ENCODE measurements at places on chromosomes 16 and 17.

- DNase-seq, result no peak
These were observed 17.3 kb downstream of the COG1 start for GRCh38 chr17:73210002-73210678.

- no peak for DNase-seq
These were observed 33.9 kb upstream of the GCSH start for GRCh38 chr16:81130126-81130525.

DNA sequence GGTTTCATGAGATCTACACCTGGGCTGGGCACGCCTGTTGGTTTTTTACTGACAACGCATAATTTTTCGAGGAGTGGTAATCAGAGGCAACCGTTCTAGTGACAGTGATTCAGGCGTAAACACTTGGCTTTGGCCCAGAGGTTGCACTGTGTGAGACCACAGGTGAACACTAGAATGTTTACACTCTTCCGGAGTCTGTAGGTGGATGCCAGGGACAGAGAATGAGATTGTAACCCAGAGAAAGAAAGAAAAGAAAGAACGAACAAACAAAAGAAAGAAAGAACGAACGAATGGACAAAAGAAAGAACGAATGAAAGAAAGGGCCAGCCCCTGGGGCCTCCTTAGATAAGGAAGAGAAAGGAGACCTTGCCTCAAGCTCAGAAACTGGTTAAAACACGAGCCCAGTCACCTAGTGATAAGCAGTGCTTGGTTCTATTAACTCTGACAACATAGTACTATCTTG lies 113.2 kb downstream of the PRKCB start:
- peak; percentile 37 for DNase-seq

GRCh38 chr16:86821895-86822294 lies 243.5 kb downstream of the FOXL1 start:
- DNase-seq, result no peak

- no peak for DNase-seq
These were observed 191.9 kb downstream of the SLC39A11 start for GRCh38 chr17:72900654-72900971.

GRCh38 chr16:89084814-89085612 lies 8.6 kb upstream of the ACSF3 start:
- DNase-seq, result no peak

DNA sequence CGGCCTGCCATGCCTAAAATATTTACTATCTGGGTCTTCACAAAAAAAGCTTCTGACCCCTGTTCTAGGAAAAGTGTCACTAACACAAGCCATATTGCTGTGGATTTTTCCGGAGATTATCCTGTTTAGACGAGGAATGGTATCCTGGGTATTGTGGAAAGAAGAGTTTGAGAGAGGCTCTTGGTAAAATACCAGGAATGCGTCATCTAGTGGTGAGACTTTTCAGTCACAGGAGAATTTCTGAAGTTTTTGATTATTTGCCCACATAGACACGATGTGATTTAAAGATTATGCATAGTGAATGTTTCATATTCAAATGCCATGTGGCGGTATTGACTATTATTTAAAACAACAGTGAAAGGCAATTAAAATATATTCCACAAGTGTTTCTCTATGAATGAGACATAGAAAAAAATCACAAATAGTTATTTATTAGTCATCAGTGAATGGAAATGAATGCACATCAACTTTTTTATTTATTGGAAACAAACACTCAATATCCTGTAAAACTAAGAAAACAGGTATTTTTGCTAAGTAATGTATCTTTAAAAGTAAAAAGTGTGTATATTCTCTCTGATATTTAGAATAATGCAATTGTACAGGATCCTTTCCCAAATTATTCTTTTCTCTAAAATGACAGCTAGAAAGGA lies 7.8 kb downstream of the KRT28 start:
- no peak for DNase-seq

DNA sequence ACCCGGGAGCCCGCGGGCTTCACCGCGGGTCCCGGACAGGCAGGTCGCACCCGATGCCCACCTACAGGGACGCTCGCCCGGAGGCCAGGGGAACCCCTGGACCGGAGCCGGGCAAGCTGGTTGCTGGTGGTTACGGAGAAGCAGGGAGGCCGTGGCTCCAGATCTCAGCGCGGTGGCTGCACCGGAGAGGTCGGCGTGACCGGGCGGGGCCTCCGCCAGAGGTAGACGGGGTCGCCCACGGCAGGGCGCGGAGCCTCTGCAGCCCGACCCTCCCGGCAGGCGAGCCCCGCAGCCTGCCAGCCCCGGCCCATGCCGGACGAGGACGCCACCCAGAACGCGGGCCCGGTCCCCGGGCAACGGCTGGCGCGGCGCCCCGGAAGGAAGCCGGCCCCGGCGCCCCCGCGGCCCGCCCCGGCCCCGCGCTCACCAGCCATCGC lies 341 bp downstream of the PCYT2 start:
- no peak for DNase-seq

GRCh38 chr16:66740533-66740932 lies 10.9 kb downstream of the DYNC1LI2 start:
- no peak for DNase-seq

DNA sequence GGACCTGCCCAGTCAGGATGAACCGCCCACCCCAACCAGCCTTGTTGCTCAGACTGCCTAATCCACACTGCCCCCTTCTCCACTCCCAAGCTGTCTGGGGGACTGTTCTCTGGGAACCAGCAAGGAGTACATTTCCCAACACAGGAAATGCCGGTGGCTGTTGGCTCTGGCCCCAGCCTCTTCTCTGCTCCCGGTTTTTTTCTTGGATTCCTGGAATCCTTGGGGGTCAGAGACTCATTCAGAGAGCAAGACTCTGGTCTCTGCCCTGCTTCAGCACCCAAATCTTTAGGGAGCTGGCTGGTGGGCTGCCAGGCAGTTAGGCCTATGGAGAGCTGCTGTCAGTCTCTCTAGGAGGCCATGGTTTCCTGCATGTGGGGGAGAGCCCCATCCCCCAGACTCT lies 10.8 kb upstream of the MTMR4 start:
- no peak for DNase-seq

GRCh38 chr16:5030251-5030870 lies 3.4 kb downstream of the NAGPA start:
- no peak for DNase-seq

GRCh38 chr17:21467739-21468490 lies 91.8 kb downstream of the KCNJ12 start:
- no peak for DNase-seq

- no peak for DNase-seq
These were observed 70.8 kb downstream of the ZFHX3 start for GRCh38 chr16:72977127-72977526.

DNA sequence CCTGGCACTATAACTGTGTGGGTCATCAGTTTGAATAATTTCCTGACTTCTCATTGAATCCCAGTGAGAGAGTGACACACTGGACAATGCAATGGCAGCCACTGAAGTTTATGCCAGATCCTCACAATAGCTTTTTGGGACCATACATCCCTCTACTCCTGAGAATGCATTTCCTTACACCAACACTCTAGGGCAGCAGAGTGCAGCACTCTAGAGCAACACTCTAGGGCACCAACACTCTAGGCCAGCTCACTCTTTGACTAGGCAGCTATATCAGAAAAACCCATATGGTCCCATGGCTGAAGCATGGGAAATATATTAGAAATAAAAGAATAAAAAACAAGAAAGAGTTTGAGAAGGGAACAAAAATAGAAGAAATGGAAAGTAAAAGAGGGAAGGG lies 309.2 kb downstream of the MAP2K6 start:
- no peak for DNase-seq

DNA sequence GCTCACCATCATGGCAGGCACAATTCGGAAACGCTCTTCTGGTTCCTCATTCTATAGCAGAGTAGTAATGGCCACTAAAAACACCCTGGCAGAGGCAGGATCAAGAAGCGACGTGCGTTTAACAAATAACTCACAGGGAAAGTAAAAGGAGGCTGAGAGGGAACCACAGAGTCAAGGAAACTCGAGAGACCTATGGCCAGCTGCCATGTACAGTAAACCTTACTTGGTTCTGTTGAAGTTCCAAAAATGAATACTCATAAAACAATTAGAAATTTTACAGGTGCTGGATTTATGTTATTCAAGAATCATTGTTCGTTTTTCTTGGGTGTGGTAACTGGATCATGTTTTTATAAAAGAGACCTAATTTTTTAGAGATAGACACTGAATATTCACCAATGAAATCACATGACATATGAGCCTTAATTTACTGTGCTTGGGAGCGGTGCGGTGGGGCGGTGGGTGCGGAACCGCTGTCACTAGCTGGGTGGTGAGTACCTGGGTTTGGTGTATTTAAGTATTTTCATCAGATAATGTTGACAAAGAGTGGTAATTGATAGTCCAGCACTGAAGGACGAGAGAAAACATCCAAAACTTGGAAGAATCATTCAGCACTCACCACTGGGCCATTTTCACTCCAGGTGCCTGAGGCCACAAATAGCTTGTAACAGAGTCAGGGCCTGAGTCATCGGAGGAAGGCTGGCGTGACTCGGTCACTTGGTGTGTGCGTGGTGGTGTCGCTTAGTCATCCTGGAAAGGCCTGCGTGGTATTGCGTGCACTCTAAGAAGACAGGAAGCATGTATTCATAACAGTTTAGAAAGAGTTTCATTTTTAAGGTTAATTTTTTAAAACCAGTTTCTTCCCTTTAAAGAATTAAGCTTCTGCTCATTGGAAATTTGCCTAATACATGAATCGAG lies 135.4 kb upstream of the CHMP6 start:
- DNase-seq, result peak; percentile 72

GRCh38 chr17:43314611-43315011 lies 80.8 kb upstream of the RNU2-1 start:
- DNase-seq, result no peak

DNA sequence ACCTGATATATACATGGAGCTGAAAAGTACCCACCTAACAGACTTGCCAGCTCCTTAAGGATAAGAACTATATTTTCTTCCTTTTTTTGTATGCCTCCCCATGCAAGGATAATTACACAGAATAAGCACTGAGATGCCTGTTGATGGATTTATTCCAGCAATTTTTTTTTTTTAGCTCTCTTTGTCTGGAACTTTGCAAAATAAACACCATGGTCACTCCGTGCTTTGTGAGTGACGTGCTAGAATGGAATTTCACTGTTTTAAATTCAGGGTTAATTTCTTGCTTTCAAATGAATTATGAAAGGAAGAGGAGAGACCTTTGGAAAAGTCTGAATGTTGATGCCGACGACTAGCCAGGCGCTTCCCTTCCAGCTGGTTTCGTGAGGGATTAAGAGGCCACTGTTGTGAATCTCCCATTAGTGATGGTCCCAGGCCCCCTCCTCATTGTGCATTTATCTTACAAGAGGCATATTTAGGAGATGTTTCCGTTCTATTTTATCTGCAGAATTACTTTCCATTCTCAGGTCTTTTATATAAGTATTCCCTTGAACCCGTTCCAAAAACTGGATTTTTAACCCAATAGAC lies 529.1 kb downstream of the WWOX start:
- DNase-seq, result no peak

DNA sequence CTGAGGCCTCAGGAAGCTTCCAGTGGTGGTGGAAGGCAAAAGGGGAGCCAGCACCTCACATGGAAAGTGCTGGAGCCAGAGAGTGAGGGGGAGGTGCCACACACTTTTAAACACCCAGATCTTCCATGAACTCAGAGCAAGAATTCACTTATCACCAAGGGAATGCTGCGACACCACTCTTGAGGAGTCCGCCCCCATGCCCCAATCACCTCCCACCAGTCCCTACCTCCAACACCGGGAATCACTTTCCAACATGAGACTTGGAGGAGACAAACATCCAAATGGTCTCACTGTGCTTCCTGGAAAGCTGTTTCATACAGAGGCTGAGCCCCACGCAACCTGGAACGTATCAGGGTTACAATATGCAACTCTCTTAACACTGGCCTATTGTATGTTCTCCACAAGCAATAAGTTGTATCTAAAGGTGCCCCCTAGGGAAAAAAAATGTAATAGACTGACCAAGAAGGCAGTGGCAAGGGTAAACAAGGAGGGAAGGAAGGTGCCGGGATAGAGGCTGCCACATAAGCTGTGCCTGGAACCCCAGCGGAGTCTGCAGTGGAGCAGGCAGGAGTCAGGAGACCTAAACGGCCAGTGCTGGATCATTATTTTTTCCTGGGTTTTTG lies 106.7 kb upstream of the FOXF1 start:
- DNase-seq, result no peak

DNA sequence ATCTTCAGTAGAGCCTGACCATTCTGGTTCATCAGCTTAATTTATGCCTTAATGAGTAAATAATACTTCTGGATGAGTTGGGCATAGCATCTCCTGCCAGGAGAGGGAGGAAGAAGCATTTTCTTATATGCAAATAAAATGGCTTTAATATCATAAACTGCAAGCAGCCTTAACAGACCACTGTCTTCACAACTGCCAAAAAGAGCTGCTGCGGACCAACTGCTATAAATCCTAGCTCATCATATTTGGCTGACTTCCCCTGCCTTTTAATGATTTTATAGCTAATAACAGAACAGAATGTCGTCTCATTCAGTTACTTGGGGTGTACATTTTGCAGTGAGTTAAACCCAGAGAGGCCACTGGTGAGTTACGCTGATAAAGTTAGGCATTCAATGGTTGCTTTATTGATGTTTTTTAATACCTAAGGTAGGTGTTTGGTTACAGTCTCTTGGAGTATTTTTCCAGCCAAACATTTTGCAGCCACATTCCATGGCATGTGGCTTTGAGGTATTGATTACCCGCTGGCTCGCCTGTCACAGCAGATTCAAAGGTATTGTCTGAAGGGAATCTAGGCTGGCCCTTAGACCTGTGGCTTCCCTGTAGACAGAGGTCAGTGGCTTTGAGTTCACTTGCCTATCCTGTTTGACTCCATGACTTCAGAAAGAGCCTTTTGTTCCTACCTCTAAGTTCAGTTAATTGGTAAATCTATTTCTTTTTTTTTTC lies 16.4 kb downstream of the FAM20A start:
- no peak for DNase-seq

DNA sequence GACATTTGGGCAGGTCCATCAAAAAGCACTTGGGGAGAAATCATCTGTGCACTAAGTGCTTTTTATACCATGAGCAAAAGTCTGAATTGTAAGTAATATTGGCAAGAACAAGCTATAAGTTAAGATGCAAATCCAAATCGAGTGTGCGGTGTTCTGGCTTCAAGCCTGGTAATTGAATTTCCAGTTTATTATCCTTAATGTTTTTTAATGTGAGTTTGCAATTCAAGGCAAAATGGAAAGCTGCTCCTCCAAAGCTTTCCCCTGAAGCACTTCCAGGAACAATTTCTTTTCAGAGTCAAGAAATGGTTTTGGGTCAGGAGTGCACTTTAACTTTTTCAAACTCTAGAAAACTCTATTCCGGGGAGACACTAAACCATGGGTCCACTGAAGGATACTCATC lies 445.7 kb downstream of the TOX3 start:
- DNase-seq, result no peak

DNA sequence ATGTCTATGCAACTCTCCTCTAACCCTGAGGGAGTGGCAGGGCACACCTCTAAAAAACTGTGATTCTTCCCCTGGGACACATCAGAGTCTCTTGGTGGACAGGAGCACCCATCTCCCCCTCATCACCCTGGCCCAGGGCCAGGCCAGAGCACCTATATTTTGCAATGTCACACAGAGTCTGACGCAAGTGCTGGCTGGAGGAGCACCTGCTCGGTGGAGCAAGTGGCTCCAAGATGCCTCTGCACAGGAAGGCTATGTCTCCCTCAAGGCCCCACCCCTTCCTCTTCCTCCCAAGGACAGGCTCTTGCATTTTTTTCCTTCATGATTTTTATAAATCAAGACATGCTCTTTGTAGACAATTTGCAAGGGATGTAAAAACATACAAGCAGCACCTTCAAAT lies 13.3 kb downstream of the SNN start:
- no peak for DNase-seq

- no peak for DNase-seq
These were observed 61.9 kb upstream of the CIBAR2 start for GRCh38 chr16:85173981-85174751.

Data from stimulated activated CD8-positive, alpha-beta memory T cell treated with anti-CD3 and anti-CD28 coated beads, Interleukin-2, amount 100 ng/mL, for 48 hours (primary cell).